Spinal cord (tissue), 10 donors: ENCODE measurements at places on chromosomes 5 and 9. TPM values are rescaled to one million over a fixed set of nuclear protein-coding genes. Genes with fewer than 3 reads are reported as not detected.
A peak's percentile ranks its signal among the peaks of the same experiment; 100 is the strongest.

DNA sequence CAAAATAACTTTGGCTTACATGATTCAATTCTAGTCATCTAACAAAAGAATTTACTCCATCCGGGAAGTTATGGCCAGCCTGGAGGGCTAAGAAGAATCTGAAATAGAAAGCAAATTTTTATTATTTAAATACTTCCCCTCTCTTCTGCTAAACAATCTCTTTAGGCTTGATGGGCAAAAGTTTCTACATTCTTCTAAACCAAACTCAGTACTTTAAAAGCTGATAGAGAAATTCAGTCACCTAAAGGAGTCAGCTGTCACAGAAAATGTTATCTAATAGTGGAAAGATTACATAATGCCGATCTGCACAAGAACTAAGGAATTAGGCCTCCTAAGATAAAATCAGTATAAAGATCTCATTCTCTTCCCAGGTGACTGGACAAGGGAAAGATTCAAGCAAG lies 32.4 kb downstream of the GNAQ start:
- DNase-seq: no peak

DNA sequence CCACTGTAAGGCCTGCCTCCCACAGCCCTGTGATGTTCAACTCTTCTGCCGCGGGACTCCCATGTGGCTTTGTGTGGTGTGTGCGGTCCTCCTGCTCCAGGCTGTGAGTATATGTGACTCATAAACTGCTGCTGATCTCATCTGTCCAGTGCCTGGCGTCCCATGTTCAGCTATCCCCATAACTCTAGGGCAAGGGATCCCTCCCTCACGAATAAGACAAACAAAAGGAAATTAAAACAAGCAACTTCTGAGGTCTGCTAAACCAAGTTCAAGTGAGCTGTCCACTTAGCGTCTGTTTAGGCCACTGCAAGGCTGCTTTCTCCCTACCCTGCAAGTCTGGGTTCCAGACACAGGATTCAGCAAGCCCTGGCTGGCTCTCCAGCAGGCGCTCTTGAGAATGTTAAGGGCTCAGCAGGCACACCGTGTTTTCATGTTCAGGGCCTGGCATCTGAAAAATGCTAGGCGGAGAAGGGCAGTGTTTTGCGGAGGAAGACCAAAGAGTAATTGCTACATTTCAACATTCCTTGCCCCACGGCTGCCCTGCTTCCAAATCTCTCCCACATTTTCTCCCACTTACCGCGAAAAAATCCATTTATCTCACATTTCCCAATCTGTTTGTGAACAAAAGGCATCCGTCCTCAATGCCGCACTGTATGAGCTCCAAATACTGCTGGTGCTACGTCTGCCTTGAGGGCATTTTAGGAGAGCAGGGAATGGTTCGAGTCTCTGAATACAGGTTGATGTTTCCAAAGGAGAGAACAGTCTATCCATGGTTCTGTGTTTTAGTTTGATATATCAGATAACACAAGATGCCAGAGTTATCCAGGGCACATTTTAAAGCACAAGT lies 280.2 kb downstream of the SEMA5A start:
- no peak for DNase-seq

GRCh38 chr5:8561854-8562253 lies 692.9 kb downstream of the MTRR start:
- no peak for DNase-seq

SLC1A3 gene
- 456 TPM for total RNA-seq

GRCh38 chr5:68924481-68925145 lies 169.2 kb upstream of the SLC30A5 start:
- peak; percentile 44 for DNase-seq

GRCh38 chr5:67013719-67014118 lies 182.9 kb downstream of the CD180 start:
- no peak for DNase-seq

C1QTNF3 gene
- 49.8 TPM for total RNA-seq

DNA sequence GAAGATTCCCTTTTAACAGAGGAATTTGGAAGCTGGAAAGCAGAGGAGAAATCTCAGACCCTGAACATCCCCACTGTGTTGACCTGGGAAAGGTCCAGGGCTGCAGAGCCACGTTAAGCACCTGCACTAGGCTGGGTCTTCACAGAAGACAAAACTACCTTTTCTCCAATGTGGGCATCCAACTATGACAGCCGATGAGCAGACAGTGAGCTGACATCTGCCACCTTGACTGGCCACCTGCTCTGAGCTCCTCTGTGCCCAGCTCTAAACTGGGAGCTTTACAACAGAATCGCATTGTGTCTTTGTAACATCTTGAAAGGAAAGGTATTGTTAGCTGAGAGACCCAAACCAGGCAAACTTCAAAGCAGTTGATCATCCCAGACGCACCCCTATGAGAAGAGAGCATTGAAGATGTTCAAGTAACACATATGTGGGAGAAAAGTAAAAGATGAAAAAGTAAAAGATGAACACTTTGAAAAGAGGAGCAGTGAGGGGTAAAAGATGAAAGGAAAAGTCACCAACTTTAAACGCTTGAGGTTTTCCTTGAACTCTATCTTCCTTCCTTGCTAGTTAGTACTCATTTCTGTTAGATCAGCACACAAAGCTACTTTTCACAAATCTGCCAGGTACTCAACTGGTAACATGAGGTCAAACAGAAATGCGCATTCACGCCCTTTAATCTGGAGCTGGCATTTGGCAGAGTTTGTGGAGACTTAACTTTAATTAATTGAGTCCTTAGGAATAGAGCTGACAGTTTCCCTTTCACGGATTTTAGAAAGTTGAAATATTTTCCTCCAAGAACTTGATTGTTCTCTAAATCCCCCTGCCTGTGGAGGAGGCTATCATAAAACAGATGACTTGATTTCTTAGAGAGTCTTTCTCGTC lies 53.2 kb upstream of the CTXN3 start:
- no peak for DNase-seq

DNA sequence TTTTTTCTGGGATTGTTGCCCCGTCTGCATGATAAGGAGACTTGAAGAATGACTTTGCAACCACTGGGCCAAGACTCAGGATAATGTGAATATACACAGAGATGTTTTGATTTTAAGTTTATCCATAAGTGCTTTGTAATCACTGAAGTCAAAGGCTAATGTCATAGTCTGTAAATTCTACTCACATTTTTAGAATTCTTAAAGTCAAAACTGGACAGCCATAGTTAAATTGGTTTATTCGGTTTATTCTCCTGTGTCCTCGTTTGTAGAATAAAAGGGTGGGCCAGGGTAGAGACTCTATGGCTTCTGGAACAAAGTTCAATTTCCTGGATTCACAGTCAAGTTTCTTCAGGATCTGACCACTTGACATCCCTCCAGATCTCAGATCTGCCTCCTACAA lies 327.7 kb upstream of the TNC start:
- DNase-seq: no peak

- DNase-seq: no peak
Measured at GRCh38 chr9:128249908-128250838, 25.6 kb downstream of the GOLGA2 start.

DNA sequence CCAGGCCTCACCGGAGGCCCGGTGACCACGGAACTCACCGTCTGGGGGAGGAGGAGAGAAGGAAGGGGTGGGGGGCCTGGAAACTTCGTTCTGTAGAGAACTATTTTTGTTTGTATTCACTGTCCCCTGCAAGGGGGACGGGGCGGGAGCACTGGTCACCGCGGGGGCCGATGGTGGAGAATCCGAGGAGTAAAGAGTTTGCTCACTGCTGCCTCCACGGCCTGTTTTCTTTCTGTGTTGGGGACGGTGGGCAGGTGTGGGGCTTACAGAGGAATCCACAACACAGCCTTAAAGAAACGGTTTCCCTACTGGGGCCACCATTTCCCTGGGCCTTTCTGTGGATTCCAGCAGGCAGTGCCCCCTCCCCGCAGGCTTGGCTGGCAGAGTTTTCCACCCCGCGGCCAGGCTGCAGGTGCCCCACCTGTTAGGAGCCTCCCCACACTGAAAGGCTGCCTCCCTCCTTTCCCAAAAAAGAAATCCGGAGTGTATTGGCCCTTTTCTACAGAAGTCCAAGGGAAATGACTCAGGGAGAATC lies 80.8 kb downstream of the NTNG2 start:
- no peak for DNase-seq

GRCh38 chr5:83900306-83900705 lies 179.7 kb upstream of the HAPLN1 start:
- DNase-seq: peak; percentile 72

DNA sequence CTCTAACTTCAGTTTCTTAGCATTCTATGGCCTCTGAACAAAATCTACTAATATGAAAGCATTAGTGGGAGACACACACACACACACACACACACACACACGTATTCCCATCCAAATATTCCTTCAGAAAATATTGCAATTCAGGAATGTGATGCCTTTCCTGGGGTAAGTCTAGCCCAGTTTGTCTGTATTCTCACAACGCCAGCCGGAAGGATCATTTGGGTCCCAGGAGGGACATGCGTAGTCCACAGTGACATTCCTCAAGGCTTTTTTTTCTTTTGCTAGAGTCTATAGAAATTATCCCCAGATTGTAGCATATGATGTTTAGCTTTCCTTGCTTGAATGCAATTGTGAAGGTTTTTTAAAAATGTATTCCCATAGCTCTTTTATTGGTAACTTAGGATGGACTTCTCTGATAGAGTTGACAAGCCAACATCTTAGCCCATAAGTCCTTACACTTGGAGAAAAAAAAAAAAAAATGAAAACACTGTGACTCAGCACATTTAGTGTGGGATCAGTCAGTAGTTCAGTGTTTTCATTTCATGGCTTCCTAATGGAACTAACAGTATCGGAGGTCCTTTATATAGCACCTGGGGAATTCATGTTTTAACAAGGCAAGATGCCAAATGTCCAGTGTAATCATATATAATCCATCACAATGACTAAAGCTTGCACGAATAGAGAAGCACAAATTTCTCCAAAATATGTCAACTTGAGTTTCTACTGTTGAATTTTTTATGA lies 316.5 kb downstream of the DIRAS2 start:
- no peak for DNase-seq

- no peak for DNase-seq
Measured at GRCh38 chr5:171984748-171985419, 21.6 kb downstream of the FBXW11 start.

- no peak for DNase-seq
Measured at GRCh38 chr5:150266871-150267291, 22.7 kb downstream of the CAMK2A start.

COL23A1 gene
- total RNA-seq: 8.7 TPM
